ENCODE measurements at places on chromosomes 1 and 21.
A peak's percentile ranks its signal among the peaks of the same experiment; 100 is the strongest.

GRCh38 chr1:247576514-247576913 is 11.6 kb upstream of the OR2G2 start:
- DNase-seq: peak; percentile 60

- no peak for DNase-seq
Measured at GRCh38 chr1:177287270-177287669, 116.5 kb downstream of the BRINP2 start.

GRCh38 chr1:2163205-2163604 is 31.4 kb downstream of the FAAP20 start:
- DNase-seq: no peak

DNA sequence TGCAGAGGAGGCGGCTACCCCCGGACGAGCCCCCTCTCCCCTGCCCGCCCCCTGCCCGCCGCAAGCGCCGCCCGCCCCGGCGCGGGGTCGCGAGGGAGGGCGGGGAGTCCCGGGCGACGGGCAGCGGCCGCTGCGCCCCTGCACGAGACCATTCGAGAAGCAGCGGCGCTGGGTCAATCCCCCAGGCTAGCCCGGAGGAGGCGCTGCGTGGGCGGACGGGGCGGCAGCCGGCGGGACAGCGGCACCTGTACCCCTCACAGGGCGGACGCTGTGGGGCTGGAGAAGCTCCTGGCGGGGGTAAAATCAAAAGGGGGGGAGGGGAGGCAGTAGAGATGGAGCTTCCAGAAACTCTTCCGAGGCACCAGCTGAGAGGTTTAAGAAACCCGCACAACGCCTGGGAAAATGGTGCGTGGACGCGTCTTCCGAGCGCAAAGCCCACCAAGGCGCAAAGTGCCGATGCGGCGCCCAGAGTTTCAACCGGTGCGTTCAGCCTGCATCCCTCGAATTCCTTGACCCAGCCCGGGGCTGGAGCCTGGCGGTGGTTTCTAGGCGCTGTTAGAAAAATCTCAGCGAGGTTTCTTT is at the start of gene PLPPR5:
Gene PLPPR5 (minus strand): TSS at position 1 of the 582 bp plus-strand sequence. CDS start 190 bp downstream, outside the sequence.
- no peak for DNase-seq

DNA sequence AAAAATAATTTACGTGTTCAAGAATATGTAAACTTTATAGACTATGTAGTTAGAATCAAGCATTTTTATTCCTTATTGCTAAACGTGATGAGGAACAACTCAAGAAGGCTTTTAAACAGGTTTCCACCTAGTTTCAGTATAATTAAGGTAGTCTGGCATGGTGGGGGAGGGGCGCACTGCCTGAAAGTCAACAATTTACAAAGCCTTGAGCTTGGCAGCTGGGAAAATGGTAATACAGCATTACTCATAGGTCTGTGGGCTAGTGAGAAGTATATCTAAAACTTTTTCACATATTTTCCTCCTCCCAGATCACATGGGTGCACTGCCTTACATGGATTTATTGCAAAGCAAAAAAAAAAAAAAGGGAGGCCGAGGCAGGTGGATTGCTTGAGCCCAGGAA is 75.2 kb downstream of the EVI5 start:
- DNase-seq: no peak

GRCh38 chr1:109995536-109995935 is 11.0 kb downstream of the AHCYL1 start:
- no peak for DNase-seq

GRCh38 chr1:177300431-177300830 is 129.7 kb downstream of the BRINP2 start:
- no peak for DNase-seq
